Thymus (tissue), 14 donors: ENCODE measurements at places on chromosomes 2 and 18.

GRCh38 chr2:176100547-176101140 lies 1.0 kb downstream of the HOXD12 start:
- DNase-seq, result no peak

DNA sequence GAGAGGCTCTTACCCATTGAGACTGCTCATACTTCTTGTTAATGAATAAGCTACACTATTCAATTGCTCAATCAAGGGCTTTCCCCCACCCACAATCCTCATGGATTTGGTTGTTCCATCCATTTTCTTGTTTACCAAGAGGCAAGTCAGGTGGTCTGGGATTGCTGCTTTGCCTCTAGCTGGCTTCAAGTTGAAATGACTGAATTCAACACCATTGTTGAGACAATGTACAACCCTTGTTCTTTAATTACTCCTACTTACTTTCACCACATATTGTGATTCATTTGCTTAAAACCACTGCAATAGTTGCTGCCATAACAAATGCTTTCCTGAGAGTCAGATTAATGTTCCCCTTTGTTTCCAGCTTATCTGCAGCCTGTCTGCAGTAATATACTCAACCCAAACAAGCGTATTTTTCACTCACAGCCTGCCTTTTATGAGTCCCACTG lies 532.2 kb downstream of the RIT2 start:
- DNase-seq, result no peak

GRCh38 chr2:234569776-234570430 lies 73.0 kb upstream of the ARL4C start:
- no peak for DNase-seq

- DNase-seq, result no peak
These were observed 35.7 kb downstream of the NOL10 start for GRCh38 chr2:10654069-10654468.

DNA sequence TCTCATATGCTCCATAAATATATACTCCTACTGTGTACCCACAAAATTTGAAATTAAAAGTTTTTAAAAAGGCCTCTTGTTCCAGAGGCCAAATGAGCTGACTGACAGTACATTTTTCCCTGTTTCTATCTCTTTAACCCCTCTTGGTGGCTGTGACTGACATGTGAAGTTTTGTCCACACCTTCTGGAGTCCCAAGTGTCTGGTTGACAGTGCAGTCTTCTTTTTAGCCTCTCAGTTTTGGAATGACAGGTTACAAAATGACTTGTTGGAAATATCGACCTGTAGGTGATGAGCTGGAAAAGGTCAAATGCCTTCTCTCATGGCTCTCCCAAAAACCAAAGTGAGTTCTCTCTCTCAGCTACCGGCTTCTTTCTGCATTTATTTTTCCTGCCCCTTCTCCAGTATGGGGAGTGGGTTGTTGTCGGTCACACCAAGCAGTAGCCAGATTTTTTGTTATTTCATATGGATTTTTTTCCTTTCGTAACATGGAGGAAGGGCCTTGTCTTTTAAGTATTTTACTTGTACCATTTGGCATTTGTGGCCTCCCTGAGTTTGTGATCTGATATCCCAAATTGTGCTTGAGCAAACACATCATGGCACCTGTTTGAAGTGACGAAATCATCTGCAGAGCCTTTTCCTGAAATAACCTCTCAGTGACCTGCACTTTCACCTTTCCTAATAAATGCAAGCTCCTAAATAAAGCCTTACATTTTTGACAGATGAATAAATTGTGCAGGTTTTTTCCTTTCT lies 143.9 kb downstream of the ESCO1 start:
- no peak for DNase-seq

DNA sequence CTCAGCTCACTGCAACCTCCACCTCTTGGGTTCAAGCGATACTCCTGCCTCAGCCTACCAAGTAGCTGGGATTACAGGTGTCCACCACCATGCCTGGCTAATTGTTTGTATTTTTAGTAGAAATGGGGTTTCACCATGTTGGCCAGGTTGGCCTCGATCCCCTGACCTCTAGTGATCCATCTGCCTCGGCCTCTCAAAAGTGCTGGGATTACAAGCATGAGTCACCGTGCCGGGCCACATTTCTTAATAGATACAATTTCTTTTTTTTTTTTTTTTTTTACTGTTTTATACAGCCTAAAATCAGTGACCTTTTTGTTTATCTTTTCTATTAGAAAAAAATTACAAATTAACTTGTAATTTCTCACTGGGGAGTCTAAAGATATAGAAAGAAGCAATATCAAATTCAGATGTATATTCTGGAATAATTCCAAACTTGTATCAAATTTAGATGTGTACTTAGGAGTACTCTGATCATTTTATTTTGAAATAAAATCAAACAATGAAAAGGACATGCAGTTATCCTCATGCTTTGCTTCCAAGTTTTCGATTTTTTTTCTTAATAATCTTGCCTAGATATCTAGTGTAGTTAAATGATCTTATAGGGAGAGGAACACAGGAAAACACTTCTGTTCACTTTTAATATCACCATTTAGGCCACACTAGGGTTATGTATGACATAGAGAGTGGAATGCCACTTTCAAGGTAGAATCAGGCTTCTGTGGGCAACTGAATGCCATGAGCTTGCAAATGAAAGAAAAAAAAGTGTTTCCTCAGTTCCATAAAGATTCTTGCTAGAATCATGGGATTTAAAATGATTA lies 1089.3 kb downstream of the SUCLG1 start:
- no peak for DNase-seq

GRCh38 chr18:22348521-22349316 lies 69.0 kb downstream of the CTAGE1 start:
- no peak for DNase-seq

- DNase-seq, result no peak
These were observed 218.7 kb downstream of the RBM43 start for GRCh38 chr2:151042964-151043363.

DNA sequence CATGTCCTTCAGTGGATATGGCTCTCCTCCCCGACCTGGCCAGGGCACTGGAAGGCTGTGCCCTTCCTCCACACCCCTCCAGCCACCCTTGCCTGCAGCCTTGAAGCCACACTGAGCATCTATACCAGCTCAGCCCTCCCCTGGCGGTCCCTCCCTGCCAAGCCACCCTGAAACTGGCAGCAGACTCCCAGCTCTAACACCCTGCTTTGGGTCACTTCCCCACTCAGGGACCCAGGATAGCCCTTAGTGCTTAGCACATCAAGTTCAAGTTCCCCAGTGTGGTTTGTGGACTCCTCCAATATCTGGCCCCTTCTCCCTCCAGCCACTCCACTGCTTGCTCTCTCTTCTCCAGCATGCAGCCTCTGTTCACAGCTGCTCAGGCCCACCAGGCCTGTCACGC lies 89.4 kb downstream of the TNS1 start:
- DNase-seq, result no peak

DNA sequence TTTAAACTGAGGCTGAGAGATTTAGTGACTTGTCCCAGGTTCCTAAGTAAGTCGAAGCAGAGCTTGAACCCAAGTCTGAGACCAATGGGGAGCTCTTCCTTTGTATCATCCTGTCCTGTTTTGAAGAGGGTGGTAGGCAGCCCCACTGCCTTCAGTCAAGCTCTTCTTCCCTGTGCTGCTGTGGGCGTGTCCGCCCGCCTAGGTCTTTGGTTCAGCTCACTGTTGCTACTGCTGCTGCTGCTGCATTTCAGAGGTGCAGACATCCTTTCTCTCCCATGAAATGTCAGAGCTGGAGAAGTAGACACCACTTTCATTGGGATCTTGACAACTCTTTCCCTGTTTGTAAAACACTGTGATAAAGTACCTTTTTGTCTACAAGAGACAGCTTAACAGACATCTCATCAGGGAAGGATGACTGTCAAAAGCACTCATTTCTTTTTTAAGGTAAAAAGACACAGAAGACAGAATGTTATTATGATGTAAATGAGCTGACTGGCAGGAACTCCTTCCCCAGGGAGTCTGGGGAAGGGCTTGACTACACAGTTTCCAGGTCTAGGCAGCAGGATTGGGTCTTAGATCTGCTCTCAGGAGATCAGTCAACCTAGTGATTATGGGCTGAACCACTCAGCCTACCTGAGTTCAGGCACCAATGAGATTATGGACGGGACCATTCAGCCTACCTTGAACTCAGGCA lies 91.7 kb upstream of the TRIB2 start:
- DNase-seq, result no peak

DNA sequence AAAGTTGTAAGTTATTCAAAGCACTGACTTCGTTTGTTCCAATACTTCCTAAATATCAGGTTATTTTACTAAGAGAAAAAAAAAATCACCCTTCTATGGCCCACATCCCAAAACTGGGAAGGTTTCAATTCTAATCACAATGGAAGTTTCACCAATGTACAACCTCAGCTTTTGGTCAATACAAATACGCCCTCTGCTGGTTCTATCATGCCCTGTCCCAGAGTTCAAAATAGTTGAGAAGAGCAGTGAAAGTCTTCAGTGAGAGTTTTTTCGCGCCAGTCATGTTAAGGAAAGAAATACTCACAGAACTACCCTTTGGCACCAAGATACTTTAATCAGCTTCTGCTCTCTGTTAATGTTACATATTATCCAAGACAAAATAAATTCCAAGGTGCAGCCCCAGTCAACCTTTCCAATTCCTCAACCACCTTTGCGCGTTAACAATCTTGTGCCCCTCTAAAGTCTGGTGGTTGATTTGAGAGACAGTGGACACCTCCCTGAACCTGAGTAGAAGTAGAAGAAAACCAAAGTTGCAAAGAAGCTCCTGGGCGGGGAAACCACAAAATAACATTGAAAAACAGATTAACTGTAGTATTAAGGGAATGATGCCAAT lies 59.9 kb downstream of the SUMO1 start:
- DNase-seq, result peak; percentile 75

DNA sequence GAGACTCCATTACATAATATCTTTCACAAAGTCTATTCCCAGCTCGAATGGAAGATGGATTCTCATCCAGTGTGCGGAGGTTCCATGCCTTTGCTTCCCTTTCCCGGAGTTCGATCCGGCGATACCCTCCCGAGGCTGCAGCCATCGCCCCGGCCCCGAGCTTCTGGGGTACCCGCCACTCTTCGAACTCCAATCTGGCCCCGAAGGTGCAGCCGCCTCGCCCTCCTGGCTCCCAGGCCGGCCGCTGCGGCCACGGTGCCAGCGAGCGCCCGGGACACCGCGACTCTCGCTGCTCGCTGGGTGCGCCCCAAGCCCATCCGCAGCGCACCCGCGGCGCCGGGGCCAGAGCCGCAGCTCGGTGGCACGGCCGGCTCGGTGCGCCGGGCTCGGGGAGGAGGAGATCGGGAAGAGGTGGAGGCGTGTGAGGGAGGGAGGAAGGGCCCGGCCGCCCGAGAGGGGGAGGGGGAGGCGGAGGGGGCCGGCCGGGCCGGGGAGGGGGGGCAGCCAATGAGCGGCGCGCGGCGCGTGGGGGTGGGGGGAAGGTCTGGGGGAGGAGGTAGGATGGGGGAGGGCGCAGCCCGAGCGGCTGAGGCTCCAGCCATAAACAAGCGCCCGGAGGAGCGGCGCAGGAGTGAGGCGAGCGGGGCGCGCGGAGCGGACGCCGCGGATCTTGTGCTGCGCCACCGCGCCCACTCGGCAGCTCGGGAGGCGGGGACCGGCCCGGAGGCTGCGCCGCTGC lies at the start of gene CRIM1:
CRIM1 (plus strand) TSS at position 628 of the 739 bp plus-strand sequence. CDS start 515 bp downstream, outside the sequence.
- DNase-seq, result no peak

DNA sequence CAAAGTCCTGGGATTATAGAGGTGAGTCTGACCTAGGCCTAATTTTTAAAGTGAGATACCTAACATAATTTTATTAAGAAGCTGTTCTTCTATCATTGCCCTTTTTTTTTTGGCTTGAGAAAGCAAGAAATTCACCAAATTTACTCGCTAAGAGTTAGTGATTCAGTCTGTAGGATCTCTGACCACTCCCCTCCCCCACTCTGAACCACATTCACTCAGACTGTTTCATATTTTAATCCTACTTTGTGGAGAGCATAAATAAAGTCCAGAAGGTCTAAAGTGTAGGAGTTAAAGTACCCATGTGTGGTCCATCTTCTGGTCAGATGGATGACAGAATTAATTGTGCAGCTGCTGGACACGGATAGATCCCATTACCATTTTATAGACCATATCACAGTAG lies 115.8 kb upstream of the MGAT5 start:
- no peak for DNase-seq

DNA sequence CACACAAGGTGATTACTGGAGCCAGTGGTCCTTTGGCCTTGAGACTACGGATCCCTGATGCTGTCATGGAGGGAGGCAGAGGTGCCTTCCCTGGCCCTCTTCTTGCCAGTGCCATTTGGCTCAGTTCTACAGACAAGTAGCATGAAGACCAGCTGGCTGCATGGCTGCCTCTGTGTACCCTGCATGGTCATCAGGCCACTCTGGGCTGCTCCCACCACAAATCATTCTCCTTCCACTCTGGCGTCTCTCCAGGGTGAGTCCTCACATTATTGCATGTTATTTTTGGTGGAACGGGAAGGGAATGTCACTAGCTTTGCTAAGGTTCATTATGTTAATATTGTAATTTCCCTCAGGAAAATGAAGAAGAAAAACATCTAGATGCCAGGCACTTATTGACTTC lies 229.8 kb downstream of the VAPA start:
- DNase-seq, result no peak

- DNase-seq, result no peak
These were observed 292.0 kb downstream of the GBX2 start for GRCh38 chr2:235876099-235876679.

GRCh38 chr2:188682838-188683237 lies 291.3 kb upstream of the COL3A1 start:
- DNase-seq, result no peak

GRCh38 chr18:45349019-45349418 lies 266.3 kb upstream of the SLC14A2 start:
- DNase-seq, result no peak

- no peak for DNase-seq
These were observed 52.0 kb upstream of the LAMA1 start for GRCh38 chr18:7169601-7170000.

GRCh38 chr2:110121052-110121334 lies 5.4 kb upstream of the MALL start:
- DNase-seq, result no peak

- no peak for DNase-seq
These were observed 37.7 kb upstream of the SYT4 start for GRCh38 chr18:43314941-43315340.

DNA sequence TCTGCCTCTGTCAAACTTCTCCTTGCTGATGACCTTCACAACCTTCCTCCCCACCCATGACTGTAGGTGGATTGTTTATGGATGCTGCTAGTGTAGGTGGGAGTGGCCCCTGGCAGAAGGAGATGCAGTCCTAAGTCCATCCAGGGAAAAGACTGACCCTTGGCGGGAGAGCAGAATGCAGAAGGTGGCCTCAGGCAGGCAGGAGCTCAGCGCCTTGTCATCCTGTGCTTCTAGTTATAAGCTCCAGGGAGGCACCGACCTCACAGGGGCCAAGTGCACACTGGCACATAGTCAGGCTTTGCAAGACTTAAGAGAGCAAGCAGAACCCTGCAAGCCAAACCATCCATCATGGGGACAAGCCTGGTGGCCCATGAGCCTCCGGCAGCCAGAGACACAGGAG lies 74.4 kb downstream of the CAPN13 start:
- DNase-seq, result no peak

- DNase-seq, result peak; percentile 68
These were observed 69.3 kb downstream of the MBP start for GRCh38 chr18:77063260-77063659.

DNA sequence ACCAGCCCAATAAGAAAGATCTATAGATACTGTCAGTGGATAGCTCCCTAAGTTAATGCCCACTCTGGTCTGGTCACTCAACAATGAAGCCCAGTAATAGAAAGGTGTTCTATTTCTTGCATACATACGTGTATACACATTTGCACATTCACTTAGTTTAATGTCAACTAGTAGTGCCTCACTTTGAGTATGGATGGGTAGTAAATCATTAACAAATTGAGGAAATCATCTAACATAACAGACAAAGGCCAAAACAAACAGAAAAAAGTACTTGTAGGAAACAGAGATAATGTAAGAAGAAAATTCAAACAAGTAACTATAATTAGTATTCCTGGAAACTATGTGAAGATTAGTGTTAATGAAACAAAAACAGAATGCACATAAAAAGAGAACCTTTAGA lies 13.3 kb upstream of the CCDC195 start:
- no peak for DNase-seq
